Large intestine (tissue), 12 donors: ENCODE measurements at places on chromosomes 6 and 20. TPM values are rescaled to one million over a fixed set of nuclear protein-coding genes. Genes with fewer than 3 reads are reported as not detected.

The CYB5R4 gene
- 9.7 TPM for polyA plus RNA-seq

The BTNL2 gene
- polyA plus RNA-seq, result 0.18 TPM

The TMEM217 gene
- 1.5 TPM for polyA plus RNA-seq

The LAMA2 gene
- 5.4 TPM for polyA plus RNA-seq

The C20orf96 gene
- 12.0 TPM for polyA plus RNA-seq

The HFE gene
- polyA plus RNA-seq, result 16.4 TPM

The PHACTR3 gene
- 8.3 TPM for polyA plus RNA-seq

The PPIL1 gene
- polyA plus RNA-seq, result 35.1 TPM

The FAM184A gene
- polyA plus RNA-seq, result 13.8 TPM

The SYS1 gene
- polyA plus RNA-seq, result 31.7 TPM

The TMEM30A gene
- 75.2 TPM for polyA plus RNA-seq

The PLTP gene
- polyA plus RNA-seq, result 25.2 TPM

The GPLD1 gene
- polyA plus RNA-seq, result 2.2 TPM

The BPIFB3 gene
- not detected for polyA plus RNA-seq

The SCRT2 gene
- 0.01 TPM for polyA plus RNA-seq

The TEAD3 gene
- 41.2 TPM for polyA plus RNA-seq

The KIFC1 gene
- polyA plus RNA-seq, result 18.4 TPM

The HLA-DQA2 gene
- polyA plus RNA-seq, result 1.8 TPM

The OR2B6 gene
- polyA plus RNA-seq, result 0.07 TPM

The TRIM40 gene
- 6.6 TPM for polyA plus RNA-seq

The HLA-DQB2 gene
- polyA plus RNA-seq, result 1.9 TPM

The VGLL2 gene
- polyA plus RNA-seq, result 0.25 TPM

The SNRPB2 gene
- polyA plus RNA-seq, result 78.6 TPM

The SLC17A5 gene
- 72.9 TPM for polyA plus RNA-seq

The HTR1E gene
- 0.07 TPM for polyA plus RNA-seq

The TPBG gene
- polyA plus RNA-seq, result 5.4 TPM

The AAR2 gene
- polyA plus RNA-seq, result 29.1 TPM

The CCDC28A gene
- 19.2 TPM for polyA plus RNA-seq

The SDC4 gene
- polyA plus RNA-seq, result 87.8 TPM

The RPP21 gene
- polyA plus RNA-seq, result 64.7 TPM

The NR2E1 gene
- not detected for polyA plus RNA-seq

The ENPP3 gene
- 43.7 TPM for polyA plus RNA-seq

The CPXM1 gene
- polyA plus RNA-seq, result 28.6 TPM

The SCGN gene
- polyA plus RNA-seq, result 36.9 TPM

The PDYN gene
- polyA plus RNA-seq, result 0.10 TPM
